ENCODE measurements at places on chromosomes 6 and 20. TPM values are rescaled to one million over a fixed set of nuclear protein-coding genes. Genes with fewer than 3 reads are reported as not detected.

GRCh38 chr6:41878961-41879405 is 16.2 kb downstream of the USP49 start:
- H3K27me3 ChIP-seq = no peaks in the 10 kb centered on the region
- H3K4me1 ChIP-seq = peaks cover 18% of the 10 kb centered on the region
- no peak for DNase-seq
- H3K27ac ChIP-seq = peak overlapping the region; percentile 14

DNA sequence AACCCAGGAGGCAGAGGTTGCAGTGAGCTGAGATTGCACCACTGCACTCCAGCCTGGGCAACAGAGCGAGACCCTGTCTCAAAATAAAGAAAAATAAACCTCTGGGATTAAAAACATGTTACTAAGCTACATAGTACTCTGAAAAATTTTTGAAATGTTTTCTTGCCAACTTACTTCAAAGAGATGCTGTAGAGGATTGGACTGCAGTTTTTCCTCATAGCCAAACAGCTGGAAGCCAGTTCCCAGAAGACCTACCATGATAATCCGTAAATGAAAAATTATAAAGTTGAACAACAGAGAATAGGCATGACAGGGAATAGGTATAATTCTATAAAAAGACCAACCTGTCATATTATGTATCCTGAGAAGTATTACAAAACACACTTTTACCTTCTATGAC is 48.0 kb downstream of the RARS2 start:
- peaks cover 4% of the 10 kb centered on the region for H3K4me1 ChIP-seq
- peaks cover 51% of the 10 kb centered on the region for H3K36me3 ChIP-seq
- H3K27ac ChIP-seq = no peak overlapping the region
- no peaks in the 10 kb centered on the region for H3K27me3 ChIP-seq

- H3K27ac ChIP-seq = no peak overlapping the region
- no peaks in the 10 kb centered on the region for H3K27me3 ChIP-seq
- no peak overlapping the region for H3K4me3 ChIP-seq
- peaks cover 36% of the 10 kb centered on the region for H3K36me3 ChIP-seq
- no peak for DNase-seq
- peaks cover 6% of the 10 kb centered on the region for H3K4me1 ChIP-seq
Measured at GRCh38 chr6:39923394-39923793, 10.9 kb downstream of the MOCS1 start.

DNA sequence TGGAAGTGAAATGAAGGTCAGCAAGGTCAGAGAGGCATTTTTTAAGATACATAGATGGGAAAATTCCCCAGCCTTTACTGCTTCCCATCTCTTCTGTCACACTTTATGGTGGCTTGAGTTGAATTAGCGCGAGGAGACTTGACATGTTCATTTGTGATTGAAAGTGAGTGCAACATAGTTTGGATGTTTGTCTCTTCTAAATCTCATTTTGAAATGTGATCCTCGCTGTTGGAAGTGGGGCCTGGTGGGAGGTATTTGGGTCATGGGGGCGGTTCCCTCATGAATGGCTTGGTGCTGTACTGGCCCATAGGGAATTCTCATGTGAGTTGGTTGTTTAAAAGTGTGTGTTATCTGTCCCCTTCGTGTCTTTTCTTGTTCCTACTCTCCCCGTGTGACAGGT is 237.2 kb downstream of the CDKAL1 start:
- H3K36me3 ChIP-seq = peaks cover 7% of the 10 kb centered on the region
- H3K27me3 ChIP-seq = no peaks in the 10 kb centered on the region
- no peak overlapping the region for H3K4me3 ChIP-seq
- H3K27ac ChIP-seq = no peak overlapping the region
- DNase-seq = no peak

- no peaks in the 10 kb centered on the region for H3K4me1 ChIP-seq
- H3K4me3 ChIP-seq = no peak overlapping the region
- no peak overlapping the region for H3K27ac ChIP-seq
- H3K36me3 ChIP-seq = no peaks in the 10 kb centered on the region
Measured at GRCh38 chr20:40434122-40434521, 254.9 kb downstream of the MAFB start.

DNA sequence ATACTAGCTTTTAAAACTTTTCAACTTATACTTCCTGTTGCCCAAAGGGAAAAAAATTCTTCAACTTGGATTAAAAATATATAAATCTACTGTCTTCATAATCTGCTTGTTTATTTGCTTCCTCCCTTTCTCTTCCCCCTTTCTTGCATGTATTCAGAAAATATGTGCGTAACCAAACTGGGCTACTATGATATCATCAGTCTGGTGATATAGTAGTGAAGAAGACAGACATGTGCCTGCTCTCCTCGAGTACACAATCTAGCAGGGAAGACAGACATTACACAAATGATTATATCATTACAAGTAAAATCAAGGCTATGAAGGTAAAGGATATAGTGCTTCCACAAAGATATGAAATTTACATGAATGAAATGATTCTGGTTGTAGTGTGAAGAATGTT is 31.0 kb downstream of the IBTK start:
- H3K27ac ChIP-seq = no peak overlapping the region
- no peak for DNase-seq
- no peaks in the 10 kb centered on the region for H3K27me3 ChIP-seq
- H3K36me3 ChIP-seq = peaks cover 48% of the 10 kb centered on the region

DNA sequence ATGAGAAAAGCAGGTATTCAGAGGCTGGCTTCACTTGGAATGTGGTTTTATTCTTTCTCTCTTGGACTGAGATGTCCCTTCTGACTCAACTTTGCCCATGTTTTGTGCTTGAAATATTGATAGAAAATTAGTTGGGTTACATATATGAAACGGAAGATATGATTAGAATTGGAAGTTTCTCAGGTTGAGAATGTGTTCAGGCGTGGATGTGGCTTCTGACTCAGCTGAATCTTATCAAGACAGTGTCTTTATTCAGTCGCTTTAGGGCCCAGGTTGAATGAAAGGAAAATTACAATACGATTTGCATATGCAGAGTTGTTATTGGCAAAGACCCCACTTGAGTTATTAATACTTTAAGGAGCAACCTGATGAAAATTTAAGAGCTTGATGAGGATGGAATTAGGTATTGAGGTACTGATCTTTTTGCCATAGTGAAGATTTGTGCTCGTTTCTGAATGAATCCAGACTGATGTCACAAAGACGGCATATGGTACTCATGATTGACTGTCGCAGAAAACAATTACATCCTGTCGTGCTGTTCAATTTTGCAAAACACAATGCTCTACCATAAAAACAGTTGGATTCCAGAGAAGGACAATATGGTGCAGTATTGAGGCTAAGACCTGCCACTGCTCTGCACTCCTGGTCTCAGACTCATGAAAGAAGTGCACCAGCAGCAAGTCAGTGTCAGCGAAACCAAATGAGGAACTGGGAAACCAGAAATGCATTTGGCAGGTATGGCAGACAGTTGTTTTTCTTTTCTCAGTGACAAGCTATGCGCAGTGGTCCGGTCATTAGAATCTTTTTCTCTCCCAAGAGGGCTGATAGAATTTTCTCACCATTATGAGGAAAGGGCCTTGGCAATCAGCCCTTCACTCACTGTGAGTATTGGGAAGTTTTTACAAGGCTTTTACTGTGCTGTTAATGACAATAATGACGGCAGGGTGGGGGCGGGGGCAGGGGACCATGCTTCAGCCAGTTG is 158.3 kb downstream of the DOK5 start:
- H3K27ac ChIP-seq = no peak overlapping the region
- H3K4me3 ChIP-seq = no peak overlapping the region
- no peaks in the 10 kb centered on the region for H3K27me3 ChIP-seq

GRCh38 chr6:105153676-105154075 is 26.1 kb downstream of the POPDC3 start:
- no peaks in the 10 kb centered on the region for H3K36me3 ChIP-seq
- peaks cover 9% of the 10 kb centered on the region for H3K4me1 ChIP-seq
- H3K27me3 ChIP-seq = no peaks in the 10 kb centered on the region
- no peak for DNase-seq

DNA sequence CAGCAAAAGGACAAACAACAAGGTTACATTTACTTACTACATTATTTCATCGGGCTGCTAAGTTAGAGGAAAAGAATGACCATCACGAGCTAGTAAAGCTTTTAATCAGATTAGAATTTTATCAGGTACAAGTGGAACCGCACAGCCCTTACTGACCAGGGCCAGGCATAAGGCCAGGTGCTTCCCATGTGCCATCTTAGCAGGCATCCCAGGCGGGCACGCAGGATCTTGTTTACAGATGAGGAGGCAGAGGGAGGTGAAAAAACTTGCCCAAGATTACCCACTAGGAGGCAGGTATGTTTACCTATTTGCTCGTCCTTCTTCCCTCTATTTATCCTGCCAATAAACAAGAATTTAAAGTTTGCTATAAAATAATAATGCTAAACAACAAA is 10.7 kb downstream of the EZR start:
- no peak overlapping the region for H3K4me3 ChIP-seq
- H3K27me3 ChIP-seq = no peaks in the 10 kb centered on the region
- peaks cover 32% of the 10 kb centered on the region for H3K4me1 ChIP-seq

- peaks cover 14% of the 10 kb centered on the region for H3K4me1 ChIP-seq
- peaks cover 2% of the 10 kb centered on the region for H3K36me3 ChIP-seq
- H3K27me3 ChIP-seq = peaks cover 35% of the 10 kb centered on the region
- no peak for DNase-seq
- H3K27ac ChIP-seq = no peak overlapping the region
Measured at GRCh38 chr20:41373251-41373783, 6.7 kb upstream of the EMILIN3 start.

DNA sequence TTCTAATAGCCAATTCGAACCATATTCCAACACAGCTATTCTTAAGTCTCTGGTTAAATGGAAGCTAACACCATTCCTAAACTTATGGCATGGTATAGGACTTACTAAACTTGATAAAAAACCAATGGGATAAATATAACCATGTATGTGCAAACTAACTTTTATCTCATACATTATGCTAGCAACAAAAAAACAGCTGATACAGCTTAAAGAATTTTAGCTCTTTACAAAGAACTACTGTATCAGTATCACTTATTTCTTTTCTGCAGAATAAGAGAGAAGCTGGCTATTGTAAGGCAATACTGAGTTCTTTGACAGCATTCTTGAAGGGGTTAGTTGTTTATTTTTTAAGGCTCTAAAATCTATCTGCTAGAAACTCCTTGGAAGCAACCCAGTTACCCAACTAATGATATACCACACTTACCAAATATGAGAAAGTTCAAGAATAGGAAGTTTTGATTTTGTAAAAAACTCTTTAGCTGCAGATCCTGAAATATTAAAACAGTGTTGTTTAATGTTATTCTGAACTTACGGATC is 44.9 kb downstream of the REPS1 start:
- H3K4me1 ChIP-seq = peaks cover 6% of the 10 kb centered on the region
- H3K4me3 ChIP-seq = no peak overlapping the region
- peaks cover 20% of the 10 kb centered on the region for H3K36me3 ChIP-seq
- H3K27ac ChIP-seq = no peak overlapping the region
- no peaks in the 10 kb centered on the region for H3K27me3 ChIP-seq
- no peak for DNase-seq

DNA sequence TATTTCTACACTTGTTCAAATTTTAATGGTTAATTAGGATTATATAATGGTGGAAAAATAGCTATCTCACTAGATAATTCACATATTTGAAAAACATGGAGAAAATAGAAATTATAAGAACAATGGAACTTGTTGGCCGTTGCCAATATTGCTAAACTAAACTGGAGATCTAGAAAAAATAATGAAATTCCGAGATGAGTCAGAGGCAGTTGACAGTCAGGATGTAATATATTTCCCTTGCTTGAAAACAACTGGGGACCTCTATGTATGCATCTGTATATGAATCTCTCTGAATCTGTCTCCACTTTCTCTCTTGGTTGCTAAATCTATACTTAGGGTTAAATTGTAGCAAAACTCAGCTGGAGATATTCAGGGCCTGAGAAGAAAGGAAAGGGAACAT is 1108.2 kb upstream of the GJE1 start:
- no peaks in the 10 kb centered on the region for H3K36me3 ChIP-seq
- H3K27ac ChIP-seq = no peak overlapping the region
- no peaks in the 10 kb centered on the region for H3K27me3 ChIP-seq
- H3K4me1 ChIP-seq = no peaks in the 10 kb centered on the region
- no peak overlapping the region for H3K4me3 ChIP-seq

TNFRSF6B gene
- 0.84 TPM for total RNA-seq

TM9SF4 gene
- total RNA-seq = 64.4 TPM

VWA7 gene
- 0.94 TPM for total RNA-seq

BPIFA1 gene
- not detected for total RNA-seq

RAET1L gene
- total RNA-seq = not detected

NCOA3 gene
- 75.9 TPM for total RNA-seq

PRDM1 gene
- total RNA-seq = 0.29 TPM

LINC00237 gene
- not detected for total RNA-seq

Measured in osteocyte (in vitro differentiated cells).